Right lobe of liver (tissue), 6 donors: ENCODE measurements at places on chromosomes 7 and 10. TPM values are rescaled to one million over a fixed set of nuclear protein-coding genes. Genes with fewer than 3 reads are reported as not detected.

DNA sequence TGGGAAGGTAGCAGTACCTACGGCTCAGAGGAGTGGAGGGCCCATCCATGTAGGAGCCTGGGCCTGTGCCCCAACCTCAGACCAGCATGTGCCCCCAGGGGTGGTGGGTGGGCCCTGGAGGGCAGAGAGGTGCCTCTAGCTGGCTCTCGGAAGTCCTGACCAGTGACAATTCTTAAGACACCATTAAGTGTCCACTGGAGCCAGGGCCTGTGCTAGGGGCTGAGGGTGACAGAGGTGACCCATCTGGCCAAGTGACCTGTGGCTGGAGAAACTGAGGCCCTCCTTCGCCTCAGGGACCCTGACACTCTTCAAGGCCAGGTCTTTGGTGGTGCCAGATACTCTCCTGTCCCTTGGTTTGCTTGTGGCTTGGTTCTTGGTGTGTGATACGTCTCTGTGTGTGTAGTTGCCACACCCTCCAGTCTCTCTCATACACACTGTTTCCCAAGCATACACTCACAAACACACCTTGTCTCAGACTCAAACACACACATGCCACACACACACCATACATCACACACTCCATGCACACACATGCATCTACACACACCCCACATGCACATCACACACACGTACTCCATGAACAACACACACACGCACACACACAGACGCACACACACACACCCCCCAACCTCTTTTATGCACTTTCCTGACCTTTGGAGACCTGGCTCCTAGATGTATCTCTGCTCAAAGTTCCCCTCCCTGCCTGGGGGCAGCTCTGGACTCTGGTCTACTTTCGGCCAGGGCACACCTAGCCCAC, 897 bp upstream of the RAMP3 start:
- no peak for DNase-seq

DNA sequence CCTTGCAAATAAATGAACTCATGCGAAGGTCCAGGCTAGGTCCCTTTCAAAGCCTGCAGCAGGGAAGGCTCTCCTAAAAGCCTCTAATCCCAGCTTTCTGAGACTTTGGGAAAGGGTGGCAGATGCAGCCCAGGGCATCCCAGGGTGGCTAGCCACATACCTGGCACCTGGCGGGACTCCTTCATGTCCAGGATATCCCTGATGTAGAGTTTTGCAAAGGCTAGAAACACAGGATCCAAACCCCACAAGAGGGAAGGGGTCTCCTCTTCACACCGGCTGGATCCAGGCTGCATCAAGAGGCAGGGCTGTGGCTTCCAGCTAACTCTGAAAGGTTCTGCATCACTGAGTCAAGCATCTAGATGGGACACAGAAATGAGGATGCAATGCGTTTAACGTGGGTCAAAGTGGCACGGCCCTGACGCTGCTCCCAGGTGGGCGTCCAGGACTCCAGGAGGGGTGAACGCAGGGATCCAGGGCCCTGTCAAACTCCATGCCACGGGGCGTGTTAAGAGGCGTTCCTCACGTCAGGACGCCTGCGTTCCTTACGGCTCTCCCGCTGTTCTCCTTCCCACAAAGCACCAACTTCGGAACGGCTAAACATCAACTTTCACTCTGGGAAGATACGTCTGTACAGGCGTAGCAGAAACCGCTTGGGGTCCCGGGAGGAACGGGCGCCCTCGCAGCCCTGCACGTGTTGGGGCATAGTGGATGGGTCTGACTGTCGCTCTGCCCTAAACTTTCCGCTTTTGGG, 507 bp downstream of the STN1 start:
- peak; percentile 72 for DNase-seq

DNA sequence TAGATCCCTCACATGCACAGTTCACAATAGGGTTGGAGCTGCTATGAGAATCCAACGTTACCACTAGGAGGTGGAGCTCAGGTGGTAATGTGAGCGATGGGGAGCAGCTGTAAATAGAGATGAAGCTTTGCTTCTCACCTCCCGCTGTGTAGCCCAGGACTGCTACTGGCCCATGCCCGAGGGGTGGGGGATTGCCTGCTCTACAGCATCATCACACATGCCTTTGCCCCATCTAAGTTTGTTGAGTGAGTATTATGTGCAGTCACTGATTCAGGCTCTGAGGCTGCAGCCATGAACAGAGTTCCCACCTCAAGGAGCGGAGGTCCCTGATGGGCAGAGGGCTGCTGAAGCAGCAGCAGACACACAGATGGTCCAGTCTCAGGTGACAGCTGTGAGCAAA, 94.1 kb downstream of the CHST15 start:
- no peak for DNase-seq

DNA sequence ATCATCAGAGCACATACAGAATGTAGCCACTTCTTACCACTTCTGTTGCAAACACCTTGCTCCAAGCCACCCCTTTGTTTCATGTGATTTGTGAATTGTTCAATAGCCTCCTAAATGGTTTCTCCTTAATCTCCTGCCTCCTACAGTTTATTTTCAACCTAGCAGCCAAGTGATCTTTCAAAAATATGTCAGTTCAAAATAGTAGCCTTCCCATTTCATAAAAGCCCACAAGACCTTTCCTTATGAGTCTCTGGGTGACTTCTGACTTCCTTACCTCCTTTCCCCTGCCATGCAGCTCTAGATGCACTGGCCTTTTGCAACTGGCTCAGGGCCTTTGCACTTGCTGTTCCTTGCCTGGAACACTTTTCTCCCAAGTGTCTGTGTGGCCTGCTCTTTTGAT, 4.8 kb downstream of the MINDY4 start:
- DNase-seq: no peak

GRCh38 chr10:132590752-132591121, 53.1 kb downstream of the INPP5A start:
- no peak for DNase-seq

DNA sequence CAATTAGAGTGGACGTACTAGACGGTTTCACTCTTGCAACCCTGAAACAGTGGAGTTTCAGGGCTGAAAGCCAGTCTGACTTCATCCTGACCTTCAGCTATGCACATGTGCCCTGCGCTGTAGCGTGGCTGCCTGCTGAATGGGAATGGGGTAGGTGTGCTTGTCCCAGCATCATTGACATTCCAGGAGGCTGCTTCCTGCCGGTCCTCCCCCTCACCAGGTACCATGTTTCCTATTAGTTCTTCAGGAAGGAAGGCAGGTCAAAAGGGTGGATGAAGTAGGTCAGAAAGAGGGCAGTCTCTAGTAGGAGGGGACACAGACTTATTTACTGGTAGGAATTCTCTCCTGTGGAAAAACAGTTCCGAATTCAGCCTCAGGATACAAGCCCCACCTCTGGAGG, 551.8 kb upstream of the GALNT17 start:
- no peak for DNase-seq

DNA sequence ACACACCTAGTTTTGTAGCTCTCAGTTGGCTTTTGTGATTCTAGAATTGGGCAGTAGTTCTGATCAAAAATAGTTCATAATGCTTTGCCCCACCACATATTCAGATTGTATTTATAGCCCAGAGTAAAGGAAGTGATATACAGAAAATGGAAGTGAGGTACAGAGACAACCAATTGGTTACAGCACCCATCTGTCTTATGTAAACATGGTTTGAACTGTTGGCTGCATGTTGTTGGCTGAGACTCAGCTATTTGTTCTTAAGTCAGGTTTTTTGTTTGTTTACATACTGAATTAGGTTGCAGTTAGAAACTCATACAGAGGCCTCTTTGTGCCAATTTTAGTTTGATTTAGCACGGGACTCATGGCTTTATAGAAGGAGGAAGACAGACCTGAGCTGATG, 158.9 kb upstream of the GPR26 start:
- no peak for DNase-seq

- DNase-seq: no peak
Observed at GRCh38 chr10:124741922-124742412, 2.2 kb downstream of the FAM53B start.

GRCh38 chr10:107502229-107502985, 337.9 kb upstream of the SORCS1 start:
- no peak for DNase-seq

DNA sequence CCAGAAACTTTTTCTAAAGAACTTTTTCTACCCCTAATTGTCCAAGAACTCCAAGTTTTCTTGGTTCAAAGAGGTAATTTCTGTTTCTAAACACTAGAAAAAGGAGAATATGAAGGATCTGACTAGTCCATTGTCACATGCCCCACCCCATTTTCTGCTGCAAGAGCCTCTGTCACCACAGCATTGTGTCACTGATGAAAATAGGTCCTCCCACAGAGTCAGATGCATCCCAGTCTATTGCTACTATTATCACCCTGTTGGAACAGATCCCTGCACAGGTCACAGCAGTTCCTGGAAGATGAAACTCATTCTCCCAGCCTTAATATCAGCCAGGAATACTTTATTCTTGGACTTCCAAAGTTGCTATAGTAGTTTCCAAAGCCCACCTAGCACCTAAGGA, 7.5 kb upstream of the CFTR start:
- DNase-seq: no peak

Gene PON3
- total RNA-seq: 256 TPM

GRCh38 chr7:31133497-31133896, 81.4 kb downstream of the ADCYAP1R1 start:
- DNase-seq: no peak

DNA sequence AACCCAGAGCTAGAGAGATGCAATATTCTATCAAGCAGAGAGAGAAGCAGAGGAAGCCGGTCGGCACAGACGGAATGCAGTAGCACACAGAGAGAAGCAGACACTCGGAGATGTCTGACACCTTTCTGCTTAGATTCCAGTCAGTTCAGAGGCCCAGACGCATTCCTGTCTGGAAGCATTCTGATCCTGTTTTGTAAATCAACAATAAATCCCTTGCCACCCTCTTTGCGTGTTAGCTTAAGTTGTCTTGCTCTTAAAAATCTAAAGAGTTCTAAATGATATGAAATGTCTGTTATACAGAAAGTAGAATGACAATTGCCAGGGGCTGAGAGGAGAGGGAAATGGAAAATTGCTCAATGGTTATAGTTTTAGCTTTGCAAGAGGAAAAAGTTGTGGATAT, 27.4 kb upstream of the ATRNL1 start:
- no peak for DNase-seq

DNA sequence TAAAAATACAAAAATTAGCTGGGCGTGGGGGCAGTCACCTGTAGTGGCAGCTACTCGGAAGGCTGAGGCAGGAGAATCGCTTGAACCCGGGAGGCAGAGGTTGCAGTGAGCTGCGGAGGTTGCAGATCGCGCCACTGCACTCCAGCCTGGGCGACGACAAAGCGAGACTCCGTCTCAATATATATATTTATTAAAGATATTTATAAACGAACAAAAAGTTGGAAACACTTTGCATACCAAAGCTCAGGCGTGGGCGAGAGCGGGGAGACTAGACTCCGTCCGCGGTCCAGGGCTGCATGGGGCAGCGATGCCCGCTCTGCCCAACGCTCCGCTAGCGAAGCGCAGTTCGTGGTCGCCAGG, 7.9 kb upstream of the CRYGN start:
- no peak for DNase-seq

- DNase-seq: no peak
Observed at GRCh38 chr7:29262191-29262917, 67.8 kb downstream of the CHN2 start.

GRCh38 chr10:13068071-13068470, 31.9 kb upstream of the OPTN start:
- no peak for DNase-seq

DNA sequence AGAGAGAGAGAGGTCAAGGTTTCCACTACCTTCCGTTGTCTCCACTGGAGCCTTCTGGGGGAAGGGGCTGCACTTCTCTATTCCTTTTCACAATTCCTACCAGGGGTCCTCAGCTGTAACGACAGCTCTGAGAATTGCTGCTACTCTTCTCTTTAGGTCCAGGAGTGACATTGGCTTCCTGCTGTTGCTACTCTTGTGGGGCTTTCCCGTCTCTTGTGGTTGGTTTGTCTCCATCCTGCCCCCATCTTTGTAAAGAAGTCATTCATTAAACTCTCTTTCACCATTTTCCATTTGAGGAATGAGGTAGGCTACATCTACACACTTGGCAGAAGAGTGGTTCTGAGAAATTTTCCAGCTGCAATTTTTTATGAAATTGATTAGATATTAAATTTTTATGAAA, 238.8 kb upstream of the LYZL1 start:
- DNase-seq: no peak

Gene SAMD9
- total RNA-seq: 3.1 TPM

DNA sequence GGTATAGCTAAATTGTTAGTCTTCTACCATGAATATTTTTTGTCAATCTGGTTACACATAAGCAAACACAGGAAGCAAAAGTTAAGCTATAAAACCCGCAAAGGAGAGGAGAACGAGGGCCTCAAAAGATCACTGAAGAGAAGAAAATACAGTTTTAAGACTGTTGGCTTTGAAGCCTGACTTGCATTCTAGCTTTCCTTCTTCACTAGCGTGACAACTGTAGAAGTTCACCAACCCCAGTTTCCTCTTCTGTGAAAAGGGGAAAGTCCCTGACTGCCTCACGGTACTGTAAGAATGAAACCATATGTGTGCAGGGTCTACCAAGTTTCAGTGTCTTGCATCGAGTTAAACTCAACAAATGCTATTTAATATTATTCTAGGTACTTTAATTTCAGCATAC, 7.5 kb upstream of the LRRN3 start:
- no peak for DNase-seq

Gene ACHE
- total RNA-seq: 5.1 TPM

DNA sequence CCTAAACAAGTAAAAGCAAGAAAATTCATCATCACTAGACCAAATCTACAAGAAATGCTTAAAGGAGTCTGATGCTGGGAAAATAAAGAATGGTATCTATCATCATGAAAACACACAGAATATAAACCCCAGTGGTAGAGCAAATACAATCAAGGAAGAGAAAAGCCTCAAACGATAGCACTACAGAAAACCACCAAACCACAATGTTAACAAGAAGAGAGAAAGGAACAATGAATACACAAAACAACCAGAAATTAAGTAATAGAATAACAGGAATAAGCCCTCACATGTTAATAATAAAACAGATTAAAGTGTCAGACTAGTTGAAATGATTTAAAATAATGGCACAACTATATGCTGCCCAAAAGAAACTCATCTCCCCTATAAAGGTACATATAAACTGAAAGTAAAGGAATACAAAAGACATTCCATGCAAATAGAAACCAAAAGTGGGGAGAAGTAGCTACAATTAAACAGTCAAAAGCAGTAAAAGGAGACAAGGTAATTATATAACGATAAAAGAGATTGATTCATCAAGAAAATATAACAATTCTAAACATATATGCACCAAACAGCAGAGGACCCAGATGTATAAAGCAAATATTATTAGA, 77.3 kb downstream of the JMJD1C start:
- no peak for DNase-seq

Gene OR2A5
- total RNA-seq: not detected

Gene ARMC3
- not detected for total RNA-seq

- DNase-seq: peak; percentile 17
Observed at GRCh38 chr7:102079140-102080018, 207.3 kb upstream of the SH2B2 start.

- no peak for DNase-seq
Observed at GRCh38 chr7:13179775-13180523, 492.5 kb downstream of the ARL4A start.

Gene AKR1C8
- 15.4 TPM for total RNA-seq

DNA sequence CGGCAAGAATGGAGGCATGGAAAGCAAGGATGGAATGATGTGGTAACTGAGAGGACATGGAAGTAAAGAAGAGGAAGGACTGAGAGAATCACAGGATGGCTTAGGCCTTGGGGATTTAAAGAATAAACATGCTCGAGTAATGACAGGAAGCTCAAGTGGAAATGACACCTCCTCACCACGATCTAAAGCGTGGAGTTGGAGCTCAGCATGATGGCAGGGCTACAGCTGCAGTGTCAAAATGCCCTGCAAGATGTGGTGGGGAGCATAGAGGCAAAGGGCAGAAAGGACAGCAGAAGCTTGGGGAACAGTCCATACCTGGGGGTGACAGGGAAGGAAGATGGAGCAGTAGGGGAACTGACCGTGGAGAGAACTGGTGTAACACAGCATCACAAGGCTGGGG, 229.5 kb upstream of the PLXNA4 start:
- no peak for DNase-seq
